Occipital lobe (tissue), 3 donors: ENCODE measurements at places on chromosomes 6 and 20. TPM values are rescaled to one million over a fixed set of nuclear protein-coding genes. Genes with fewer than 3 reads are reported as not detected.

GPR6 gene
- total RNA-seq = not detected

SLC22A16 gene
- total RNA-seq = 0.31 TPM

SAMD10 gene
- total RNA-seq = 6.4 TPM

SLPI gene
- total RNA-seq = not detected

DNA sequence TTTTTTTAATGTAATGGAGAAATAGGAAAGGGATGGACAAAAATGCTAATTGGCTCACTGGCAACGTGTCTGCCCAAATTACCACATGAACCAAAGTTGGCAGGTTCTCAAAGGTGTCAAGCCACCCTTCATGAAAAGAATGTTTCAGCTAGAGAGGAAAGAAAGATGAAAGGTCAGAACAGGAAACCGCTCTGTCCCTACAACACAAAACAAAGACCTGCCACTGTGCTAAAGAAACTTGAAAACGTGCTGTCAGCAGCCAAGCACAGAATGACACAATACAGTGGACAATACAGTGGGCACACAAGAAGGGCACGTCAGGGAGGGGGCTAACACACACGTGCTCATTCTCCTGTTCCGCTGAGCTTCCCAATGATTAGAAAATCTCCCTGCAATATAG, 4.9 kb downstream of the PREP start:
- DNase-seq = no peak

- DNase-seq = no peak
Measured at GRCh38 chr6:119727504-119728219, 378.1 kb upstream of the MAN1A1 start.

GRCh38 chr20:18634501-18634900, 46.6 kb downstream of the DTD1 start:
- no peak for DNase-seq

- no peak for DNase-seq
Measured at GRCh38 chr6:156872903-156873302, 95.7 kb downstream of the ARID1B start.

DNA sequence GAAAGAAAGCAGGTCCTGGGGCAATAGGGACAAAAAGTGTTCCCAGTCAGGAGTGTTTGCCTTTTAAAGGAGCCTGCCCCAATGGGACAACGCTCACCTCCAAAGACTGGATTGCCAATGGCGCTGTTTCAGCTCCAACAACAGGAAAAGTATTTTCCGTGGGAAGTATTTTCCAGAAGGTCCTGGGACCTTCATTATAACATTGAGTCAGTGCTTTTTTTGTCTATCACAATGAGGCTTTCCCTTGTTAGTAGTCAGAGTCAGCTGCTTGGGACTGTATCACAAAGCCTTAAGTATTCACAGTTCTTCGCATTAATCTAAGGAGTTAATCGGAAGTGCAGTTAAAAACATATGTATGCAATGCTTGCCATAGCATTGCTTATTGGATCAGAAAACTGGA, 17.3 kb downstream of the TRAF3IP2 start:
- DNase-seq = no peak

DNA sequence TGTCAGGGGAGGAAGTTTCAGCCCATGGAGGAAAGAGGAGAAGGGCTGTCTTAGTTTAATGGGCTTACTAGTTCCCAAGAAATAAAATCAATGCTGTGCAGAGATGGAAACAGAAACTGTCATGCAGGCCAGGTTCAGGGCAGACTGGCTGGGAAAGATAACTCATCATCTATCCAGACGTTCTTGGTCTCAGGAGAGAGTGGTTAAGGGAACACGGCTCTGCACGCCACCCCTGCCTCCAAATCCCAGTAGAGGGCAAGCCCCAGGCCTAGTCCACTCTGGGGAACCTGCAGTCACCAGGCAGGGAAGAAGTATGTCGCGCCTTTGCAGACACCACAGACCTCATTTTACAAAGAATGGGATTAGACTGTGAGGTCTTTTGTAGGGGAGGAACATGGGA, 12.5 kb downstream of the ALDH8A1 start:
- no peak for DNase-seq

GRCh38 chr6:121612927-121613326, 177.5 kb downstream of the GJA1 start:
- no peak for DNase-seq

DNA sequence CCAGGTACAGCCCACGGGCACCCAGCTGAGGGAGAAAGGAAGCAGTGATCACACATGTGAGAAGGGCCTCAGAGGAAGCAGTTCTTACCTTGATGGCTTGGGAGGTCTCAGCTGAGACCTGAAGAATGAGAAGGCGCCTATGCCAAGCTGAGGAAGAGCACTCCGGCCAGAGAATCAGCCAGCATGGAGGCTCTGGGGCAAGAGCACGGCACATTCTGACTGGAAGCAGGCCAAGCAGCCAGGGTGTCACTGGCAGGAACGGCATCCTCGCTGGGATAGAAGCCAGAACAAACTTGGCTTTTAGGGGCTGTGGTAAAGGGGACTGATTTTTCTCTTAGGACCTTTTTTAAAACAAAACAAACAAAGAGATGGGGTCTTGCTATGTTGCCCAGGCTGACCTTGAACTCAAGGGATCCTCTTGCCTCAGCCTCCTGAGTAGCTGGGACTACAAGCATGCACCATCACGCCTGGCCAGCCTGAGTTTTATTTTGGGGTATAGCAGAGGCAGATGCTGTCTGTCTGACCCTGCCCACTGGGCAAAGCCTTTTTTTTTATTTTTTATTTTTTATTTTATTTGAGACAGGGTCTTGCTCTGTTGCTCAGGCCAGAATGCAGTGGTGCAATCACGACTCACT, 17.6 kb downstream of the GHRH start:
- DNase-seq = no peak

DNA sequence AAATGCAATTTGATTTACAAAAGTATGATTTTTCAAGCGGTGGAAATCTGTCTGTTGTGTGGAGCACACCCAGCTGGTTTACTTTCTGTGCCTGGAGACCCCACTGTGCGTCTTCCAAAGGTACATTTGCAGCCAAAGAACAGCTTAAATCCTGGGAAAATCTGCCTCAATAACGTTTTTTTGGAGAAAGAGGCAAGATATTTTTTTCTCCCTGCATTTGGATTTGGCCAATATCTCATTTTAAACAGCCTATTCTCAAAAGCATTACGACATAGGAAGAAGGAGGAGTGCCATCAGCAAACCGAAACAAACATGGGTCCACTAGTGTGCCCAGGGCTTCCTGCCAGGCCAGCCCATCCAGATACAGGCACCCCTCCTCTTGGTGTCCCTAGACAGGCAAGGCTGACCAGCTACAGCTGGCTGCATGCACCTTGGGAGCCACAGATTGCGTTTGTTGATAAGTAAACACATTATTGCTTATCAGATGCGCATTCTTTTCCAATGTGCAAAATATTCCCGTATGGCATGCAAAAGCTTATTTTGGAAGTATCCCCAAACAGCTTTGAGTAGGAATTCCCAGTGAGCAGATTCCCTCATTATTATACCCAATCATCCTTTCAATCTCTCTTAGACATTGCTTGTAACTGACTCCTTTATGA, 184.5 kb upstream of the MARCKS start:
- no peak for DNase-seq
